A549 (cell line): ENCODE measurements at places on chromosomes 1 and 21. TPM values are rescaled to one million over a fixed set of nuclear protein-coding genes. Genes with fewer than 3 reads are reported as not detected.

GRCh38 chr1:184388319-184388889 lies 1.6 kb downstream of the C1orf21 start:
- DNase-seq, result no peak

DNA sequence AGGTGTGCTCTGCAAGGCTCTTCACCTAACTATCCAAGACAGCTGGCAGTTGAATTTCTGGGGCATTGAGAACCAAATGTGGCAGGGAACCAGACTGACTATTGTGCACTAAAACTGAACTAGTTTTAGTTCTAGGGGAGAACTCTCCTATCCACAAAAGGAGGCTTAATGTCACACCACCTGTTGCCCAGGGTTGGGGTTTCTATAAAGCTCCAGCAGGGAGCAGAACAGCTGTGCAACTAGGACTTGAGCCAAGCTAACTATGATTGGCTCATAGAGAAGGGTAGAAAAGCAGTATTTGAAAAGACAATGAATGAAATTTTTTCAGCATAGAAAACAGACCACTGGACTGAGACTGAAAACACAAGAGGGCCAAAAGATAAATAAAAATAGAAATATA lies 53.3 kb upstream of the FGGY start:
- no peak for DNase-seq

GRCh38 chr1:20477348-20478056 lies 8.5 kb downstream of the CAMK2N1 start:
- DNase-seq, result no peak

GRCh38 chr1:244971552-244972216 lies 107.3 kb upstream of the HNRNPU start:
- DNase-seq, result no peak

GRCh38 chr21:22351076-22351475 lies 1352.9 kb downstream of the NCAM2 start:
- DNase-seq, result no peak

- no peak for DNase-seq
These were observed 459.2 kb upstream of the RUNX1 start for GRCh38 chr21:35508139-35508888.

GRCh38 chr1:1245817-1246576 lies 525 bp downstream of the C1QTNF12 start:
- no peak for DNase-seq

GRCh38 chr1:69504730-69505252 lies 62.9 kb upstream of the LRRC7 start:
- no peak for DNase-seq

DNA sequence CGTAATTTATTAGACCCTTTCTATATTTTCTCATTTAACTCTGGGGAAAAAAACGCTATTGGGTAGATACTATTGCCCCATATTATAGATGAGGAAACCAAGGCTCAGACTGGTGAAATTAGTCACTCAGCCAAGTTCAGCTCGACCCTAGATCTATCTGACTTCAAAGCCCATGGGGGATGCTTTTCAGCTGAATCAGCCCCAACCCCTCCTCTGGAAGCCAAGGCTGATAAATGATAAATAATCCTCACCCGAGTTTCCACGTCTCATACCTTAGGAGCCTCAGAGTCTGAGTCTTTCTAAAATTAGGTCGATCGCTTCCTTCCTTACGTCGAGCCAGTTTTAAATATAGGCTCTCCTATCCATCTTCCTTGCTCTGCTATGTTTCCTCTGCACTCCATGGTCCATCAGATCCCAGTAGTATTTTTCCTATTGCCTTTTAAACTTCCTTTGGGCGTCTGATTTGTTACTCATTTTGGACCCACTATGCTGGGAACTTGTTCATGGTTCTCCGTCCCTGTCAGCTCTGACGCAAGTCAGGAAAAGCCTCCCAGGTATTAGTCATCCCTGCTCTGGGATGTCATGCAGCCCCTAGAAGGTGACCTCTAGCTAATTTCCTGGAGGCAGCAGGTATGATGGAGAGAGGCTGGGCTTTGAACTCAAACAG lies 122.8 kb downstream of the PLPP3 start:
- DNase-seq, result peak; percentile 67

DNA sequence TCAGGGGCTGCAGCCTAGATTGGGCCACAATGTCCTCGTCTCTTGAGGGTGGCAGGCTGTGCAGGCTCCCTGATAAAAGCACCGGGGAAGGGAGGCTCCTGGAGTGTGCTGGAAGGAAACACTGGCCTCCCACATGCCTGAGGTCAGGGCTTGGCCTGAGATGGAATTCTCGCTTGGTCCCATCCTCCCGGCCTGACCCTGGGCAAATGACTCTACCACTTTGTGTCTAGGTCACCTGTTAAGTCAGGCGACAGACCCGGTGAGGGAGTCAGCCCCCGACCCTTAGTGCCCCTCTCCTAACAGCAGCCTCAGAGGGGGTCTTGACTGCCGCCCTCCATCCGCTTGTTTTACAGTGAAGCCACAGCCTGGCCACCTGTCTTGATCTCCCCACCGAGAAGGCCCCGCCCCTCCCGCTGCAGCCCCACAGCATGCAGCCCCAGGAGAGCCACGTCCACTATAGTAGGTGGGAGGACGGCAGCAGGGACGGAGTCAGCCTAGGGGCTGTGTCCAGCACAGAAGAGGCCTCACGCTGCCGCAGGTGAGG lies 2.5 kb downstream of the SMIM1 start:
- no peak for DNase-seq

DNA sequence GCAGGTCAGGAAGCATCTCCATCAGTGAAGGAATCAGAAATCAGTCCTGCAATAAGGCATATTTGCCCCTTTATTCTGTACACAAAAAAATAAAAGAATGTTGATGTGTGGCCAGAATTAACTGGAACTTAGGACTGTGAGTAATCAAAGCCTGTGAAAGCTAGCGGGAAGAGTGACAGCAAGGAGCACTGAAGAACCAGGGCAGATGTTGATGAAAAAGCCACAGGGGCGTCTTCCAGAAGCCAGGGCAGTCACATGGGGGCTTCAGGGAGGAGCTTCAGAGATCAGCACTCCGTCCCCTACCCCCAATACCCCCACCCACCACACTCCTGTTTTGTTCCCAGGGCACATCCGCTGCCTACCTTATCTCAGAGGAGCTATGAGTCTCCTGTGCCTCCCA lies 502.8 kb downstream of the AJAP1 start:
- no peak for DNase-seq

DNA sequence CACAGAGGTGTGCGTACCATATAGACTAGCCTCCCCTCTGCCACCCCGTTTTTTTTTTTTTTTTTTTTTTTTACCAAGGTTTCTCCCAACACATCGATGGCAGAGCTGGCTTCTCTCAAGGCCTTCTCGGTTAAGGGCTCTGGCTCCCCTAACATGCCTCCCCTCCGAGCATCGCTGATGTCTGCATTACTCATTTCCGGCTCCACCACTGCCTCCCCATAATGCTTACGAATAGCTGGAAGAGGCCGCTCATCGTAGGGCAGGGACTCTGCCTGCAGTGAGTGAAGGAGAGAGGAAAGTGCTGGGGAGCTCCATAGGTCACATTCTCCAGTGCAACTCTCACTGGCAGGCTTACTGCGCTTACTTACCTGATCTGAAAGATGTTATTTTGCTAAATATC lies 20.6 kb downstream of the CEP104 start:
- no peak for DNase-seq

GRCh38 chr1:84773195-84773594 lies 82.9 kb upstream of the SSX2IP start:
- no peak for DNase-seq

- no peak for DNase-seq
These were observed 36.8 kb downstream of the GADD45A start for GRCh38 chr1:67721650-67722291.

GRCh38 chr1:36775716-36776115 lies 258.6 kb downstream of the GRIK3 start:
- no peak for DNase-seq

DNA sequence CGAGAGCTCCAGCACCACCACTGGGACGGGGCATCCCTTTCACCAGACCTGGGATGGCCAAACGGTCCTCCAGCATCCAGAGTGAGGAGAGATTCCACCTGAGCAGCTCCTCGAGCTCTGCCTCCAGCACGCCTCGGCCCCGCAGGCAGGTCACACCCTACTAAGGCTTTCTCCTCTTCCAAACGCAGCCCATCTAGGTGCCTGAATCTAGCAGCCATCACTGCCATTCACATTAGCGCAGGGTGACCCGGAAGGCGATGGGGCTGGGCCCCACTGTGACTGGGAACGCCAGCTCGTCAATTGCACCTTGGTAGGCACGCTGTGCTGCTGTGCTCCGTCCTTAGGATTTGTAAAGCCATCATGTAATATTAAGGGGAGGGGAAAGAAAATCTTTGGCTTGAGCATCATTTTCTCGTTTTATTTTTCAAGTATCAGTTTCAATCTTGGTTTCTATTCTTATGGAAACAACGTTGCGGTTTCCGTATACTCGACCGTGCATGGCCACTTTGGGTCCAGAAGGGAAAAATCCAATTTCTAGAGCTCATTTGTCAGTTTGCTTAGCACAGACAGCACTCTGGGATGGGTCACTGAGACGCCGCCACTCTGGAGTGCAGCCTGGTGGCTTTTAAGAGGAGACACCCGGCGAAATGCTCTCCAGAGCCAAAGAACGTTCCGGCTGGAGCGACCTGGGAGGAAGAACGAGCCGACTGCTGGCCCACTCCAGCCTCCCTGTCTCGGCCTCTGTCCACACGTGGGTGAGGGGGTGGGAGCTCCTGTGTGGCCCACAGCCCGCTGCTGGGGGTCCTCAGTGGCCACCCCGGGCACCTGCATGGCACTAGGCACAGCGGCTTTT lies 173.6 kb downstream of the PRDM16 start:
- DNase-seq, result no peak

- DNase-seq, result no peak
These were observed 230.4 kb upstream of the TMEM51 start for GRCh38 chr1:14922942-14923726.

- peak; percentile 64 for DNase-seq
These were observed 21.5 kb upstream of the LEFTY2 start for GRCh38 chr1:225962440-225962975.

- DNase-seq, result peak; percentile 36
These were observed at the start of gene BATF3 for GRCh38 chr1:212699625-212700222. Gene BATF3 (minus strand): TSS chr1:212699840. CDS start chr1:212699762, 78 bp downstream.

DNA sequence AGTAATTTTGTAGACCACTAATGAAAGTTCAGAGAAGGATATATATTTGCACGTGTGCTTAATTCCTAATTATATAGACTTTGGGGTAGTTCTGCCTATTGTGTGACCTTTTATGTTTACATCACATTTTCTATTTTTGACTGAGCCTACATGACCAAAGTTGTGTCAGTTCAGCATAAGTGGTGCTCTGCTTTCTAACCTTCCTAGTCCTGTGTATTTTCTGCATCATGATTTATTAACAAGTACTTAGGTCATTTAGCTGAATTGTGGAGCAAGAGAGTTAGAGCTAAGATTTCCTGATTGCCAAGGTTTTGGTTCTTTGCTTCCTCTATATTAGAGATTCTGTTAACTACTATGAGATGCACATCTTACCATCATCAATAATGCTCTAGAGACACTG lies 176.0 kb downstream of the C1orf21 start:
- DNase-seq, result no peak

DNA sequence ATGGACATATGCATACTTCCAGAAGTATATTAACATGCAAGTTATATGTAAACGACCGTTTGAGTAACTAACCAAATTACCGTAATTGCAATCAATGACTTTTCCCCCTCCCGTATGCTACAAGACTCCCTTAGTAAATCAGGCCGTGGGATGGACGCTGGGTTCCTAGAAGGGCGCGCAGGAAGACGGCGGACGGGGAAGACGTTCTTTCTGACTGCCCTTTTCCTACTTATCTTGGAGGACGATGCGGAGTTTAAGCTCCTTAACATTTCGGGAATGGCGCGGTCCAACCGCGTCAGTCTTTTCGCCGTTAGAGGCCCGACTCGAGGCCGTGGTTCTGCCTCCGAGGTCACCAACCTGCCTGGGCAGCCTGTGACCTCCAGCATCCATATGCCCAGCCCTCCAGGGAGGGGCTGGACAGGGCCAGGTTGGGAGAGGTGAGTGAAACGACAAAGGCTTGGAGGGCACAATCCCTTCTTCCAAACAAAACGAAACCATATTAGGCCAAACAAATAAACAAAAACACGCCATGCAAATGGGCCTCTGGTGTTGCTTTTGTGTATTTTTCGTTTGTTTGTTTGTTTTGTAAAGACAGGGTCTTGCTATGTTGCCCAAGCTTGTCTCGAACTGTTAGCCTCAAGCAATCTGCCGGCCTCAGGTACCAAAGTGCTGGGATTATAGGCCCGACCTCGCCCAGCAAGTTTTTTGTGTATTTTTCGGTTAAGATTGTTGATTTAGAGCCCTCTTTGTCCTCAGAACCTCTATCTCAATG lies 873 bp upstream of the PI4KB start:
- peak; percentile 30 for DNase-seq

DNA sequence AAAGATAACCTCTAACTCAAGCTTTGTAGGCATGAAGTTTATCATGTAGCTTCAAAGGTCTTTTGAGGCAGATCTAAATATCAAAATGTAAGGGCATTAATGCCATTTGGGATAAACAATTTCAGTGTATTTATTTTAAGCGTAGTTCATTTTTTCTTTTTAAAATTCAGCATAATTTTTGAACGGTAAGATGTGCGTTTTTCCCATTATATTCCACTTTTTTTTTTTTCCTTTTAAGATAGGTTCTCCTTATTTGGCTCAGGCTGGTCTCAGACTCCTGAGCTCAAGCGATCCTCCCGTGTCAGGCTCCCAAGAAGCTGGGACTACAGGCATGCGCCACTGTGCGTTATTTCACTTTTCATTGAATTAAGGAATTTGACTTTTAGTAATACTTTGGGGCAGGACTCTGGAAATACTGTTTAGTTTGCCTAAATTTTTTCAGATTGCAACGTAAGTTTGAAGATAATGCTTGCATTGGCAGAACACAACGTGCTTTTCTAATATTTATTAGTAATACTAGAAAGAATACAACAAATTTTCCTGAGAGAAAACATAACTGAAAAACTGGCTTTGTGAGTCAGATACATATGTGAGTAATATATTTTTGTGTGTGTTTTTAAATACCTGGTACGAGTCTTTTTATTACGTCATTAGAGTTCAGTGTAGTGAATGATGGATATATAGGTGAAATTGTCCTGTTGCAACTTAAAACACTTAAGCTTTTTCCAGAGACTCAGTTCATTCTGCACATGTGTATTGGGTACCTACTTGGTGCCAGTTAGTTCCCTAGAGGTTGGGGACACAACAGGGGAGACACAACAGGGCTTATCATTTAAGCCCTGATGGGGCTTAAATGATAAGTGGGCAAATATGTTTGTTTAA lies 2.2 kb downstream of the RALGPS2 start:
- no peak for DNase-seq

RNU1-2 gene
- 6.5 to 8.5 TPM (median 6.6 TPM) in 3 replicates for polyA plus RNA-seq

TEX38 gene
- not detected in 3 replicates for polyA plus RNA-seq

ASAP3 gene
- polyA plus RNA-seq, result 3.9 to 4.9 TPM (median 4.0 TPM) in 3 replicates

PTPRU gene
- polyA plus RNA-seq, result 5.6 to 6.1 TPM (median 5.9 TPM) in 3 replicates

HPCAL4 gene
- 0.08 to 0.14 TPM (median 0.09 TPM) in 3 replicates for polyA plus RNA-seq

LDLRAD1 gene
- polyA plus RNA-seq, result not detected in 3 replicates

MCOLN3 gene
- polyA plus RNA-seq, result 3.0 to 4.2 TPM (median 3.6 TPM) in 3 replicates

IL19 gene
- not detected in 3 replicates for polyA plus RNA-seq

FALEC gene
- 0.28 to 0.80 TPM (median 0.74 TPM) in 3 replicates for polyA plus RNA-seq

ADORA3 gene
- not detected in 3 replicates for polyA plus RNA-seq
